Right kidney (tissue), 9 donors: ENCODE measurements at places on chromosomes 4 and X.

GRCh38 chrX:105302246-105302645, 81.8 kb upstream of the TEX13A start:
- no peak for DNase-seq

DNA sequence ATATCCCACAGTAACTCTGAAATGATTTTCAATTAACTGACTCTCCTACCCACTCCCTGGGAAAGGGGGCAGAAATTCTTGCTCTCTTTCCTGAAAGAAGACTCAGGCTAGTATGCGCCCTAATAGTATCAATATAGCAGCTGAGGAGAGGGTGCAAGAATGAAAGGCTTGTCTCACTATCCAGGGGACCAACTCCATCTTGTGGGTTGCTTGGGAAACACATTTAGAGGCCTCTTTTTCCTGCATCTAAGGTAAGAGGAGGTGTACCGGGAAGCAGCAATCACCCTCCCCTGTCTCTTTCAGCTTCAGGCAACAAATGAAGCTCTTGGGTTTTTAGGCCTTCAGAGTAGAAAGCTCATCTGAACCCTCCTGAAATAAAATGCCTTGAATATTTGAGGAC, 11.3 kb downstream of the TMEM255A start:
- no peak for DNase-seq

DNA sequence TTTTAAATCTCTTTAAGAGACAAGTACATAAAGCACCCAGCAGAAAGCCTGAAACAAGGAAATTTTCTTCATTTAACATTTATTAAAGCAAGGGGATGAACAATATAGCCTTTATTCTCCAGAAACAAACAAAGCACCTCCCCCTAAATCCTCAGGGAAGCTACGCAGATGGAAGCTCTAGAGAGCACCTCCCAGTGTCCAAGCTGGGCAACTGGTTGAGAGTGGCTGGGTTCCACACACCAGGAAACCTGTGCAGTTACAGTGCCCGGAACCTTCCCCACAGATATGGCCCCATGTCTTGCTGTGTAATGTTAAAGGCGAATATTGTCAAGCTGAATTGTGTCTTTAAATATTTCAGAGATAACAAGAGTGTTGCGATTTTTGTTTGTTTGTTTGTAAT, 8.9 kb upstream of the TRIML1 start:
- no peak for DNase-seq

DNA sequence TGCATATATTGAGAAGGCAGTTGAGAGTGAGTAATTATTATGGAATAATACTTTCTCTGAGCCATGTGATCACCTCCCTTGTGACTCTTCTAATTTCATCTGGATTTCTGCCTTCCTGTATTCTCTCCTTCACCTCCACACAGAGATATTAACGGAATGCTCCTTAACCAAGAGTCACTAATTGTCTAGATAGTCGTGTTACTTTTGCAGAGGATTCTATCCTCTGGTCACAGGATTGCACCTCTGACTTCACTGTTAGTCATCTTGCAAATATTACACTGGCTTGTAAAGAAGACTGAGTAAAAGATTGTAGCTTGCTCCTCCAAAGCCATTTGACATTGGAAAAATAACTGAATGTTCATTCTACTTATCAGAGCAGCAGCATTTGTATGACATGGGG, 160.9 kb downstream of the SH2D1A start:
- DNase-seq, result no peak

GRCh38 chrX:41236629-41237028, 97.3 kb upstream of the DDX3X start:
- no peak for DNase-seq

GRCh38 chr4:38683276-38683675, 19.3 kb downstream of the KLF3 start:
- DNase-seq, result no peak

DNA sequence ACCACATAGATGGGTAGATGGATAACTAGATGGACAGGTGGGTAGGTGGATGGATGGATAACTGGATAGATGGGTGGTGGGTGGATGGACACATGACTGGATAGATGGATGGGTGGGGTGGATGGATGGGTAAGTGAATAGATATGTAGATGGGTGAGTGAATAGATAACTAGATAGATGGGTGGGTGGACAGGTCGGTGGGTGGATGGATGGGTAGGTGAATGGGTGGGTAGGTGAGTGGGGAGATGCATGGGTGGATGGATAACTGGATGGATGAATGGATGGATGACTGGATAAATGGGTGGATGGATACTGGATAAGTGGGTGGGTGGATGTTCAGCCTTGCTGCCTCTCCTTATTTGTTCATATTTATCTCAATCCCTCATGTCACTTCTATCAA, 52.1 kb upstream of the MTNR1A start:
- DNase-seq, result no peak

GRCh38 chrX:23900220-23900797, 7.4 kb downstream of the APOO start:
- DNase-seq, result no peak

DNA sequence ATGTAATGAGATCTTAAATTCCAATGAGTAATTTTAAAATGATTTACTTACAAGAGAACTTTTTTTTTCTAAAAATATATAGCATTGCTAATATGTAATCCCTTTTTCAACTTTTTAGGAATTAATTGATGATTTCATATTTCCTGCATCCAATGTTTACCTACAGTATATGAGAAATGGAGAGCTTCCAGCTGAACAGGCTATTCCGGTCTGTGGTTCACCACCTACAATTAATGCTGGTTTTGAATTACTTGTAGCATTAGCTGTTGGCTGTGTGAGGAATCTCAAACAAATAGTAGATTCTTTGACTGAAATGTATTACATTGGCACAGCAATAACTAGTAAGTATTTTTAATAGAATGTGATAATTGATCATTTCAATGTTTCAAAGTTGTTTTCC, 113.2 kb downstream of the USP9X start:
- no peak for DNase-seq

DNA sequence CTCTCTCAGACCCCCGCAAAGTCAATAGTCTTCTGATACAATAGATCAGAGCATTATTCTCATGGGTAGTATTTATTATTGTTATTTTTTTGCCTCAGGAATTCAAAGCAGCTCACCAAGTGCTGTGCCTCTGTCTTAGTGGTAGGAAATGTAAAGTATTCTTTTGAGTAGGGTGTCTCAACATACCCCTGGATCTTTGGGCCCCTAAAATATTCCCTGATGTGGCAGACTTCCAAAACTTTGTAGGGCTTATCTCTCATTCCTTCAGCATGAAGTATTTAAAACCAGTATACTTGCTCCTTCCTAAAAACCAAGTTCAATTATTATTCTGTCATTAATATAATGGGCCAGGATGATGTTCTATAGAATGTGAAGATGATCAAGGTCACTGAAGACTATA, 115.3 kb upstream of the ZNF827 start:
- no peak for DNase-seq

DNA sequence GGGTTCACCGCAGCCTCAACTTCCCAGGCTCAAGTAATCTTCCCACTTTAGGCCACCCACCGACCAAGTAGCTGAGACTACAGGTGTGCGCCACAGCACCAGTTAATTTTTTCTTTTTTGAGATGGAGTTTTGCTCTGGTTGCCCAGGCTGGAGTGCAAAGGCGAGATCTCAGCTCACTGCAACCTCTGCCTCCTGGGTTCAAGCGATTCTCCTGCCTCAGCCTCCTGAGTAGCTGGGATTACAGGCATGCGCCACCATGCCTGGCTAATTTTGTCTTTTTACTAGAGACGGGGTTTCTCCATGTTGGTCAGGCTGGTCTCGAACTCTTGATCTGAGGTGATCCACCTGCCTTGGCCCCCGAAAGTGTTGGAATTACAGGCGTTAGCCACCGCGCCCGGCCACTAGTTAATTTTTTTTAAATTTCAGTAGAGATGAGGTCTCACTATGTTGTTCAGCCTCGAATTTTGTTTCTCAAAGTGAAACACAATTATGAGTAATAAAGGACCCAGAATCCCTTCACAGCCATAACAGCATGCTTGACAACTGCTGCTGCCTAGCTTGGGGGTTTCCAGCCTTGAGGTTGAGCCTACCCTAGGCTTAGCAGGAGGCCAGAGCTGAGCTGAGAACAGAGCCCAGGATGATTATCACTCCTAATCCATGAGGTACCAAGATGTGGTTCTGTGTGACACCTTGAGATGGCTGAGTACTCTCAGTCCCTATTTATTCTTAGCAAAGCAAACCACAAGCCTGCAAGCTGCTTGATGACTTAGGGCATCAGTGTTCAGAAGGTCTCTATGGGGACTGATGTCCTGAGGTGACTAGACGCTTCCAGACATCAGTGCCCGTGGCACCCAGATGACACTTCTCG, 41.6 kb upstream of the NKRF start:
- DNase-seq, result no peak
